A549 treated with RU486 at 1 μM for 4 hours (cell line): ENCODE measurements at places on chromosomes 7 and 10. TPM values are rescaled to one million over a fixed set of nuclear protein-coding genes. Genes with fewer than 3 reads are reported as not detected.

SEMA3C gene
- total RNA-seq, result 53.3 to 66.0 TPM (median 58.4 TPM) in 5 replicates

CCDC3 gene
- total RNA-seq, result 0.94 to 1.1 TPM (median 0.99 TPM) in 5 replicates

GATA3 gene
- total RNA-seq, result 4.0 to 6.6 TPM (median 5.3 TPM) in 5 replicates

PTPRE gene
- total RNA-seq, result 2.3 to 4.1 TPM (median 3.4 TPM) in 5 replicates

NODAL gene
- total RNA-seq, result not detected in 5 replicates

WAPL gene
- 9.7 to 18.5 TPM (median 15.7 TPM) in 5 replicates for total RNA-seq

ERVW-1 gene
- not detected in 5 replicates for total RNA-seq

GARIN1A gene
- 0.42 to 1.4 TPM (median 0.71 TPM) in 5 replicates for total RNA-seq

TAS2R41 gene
- total RNA-seq, result not detected in 5 replicates

NUDT13 gene
- total RNA-seq, result 1.8 to 3.0 TPM (median 2.3 TPM) in 5 replicates

MUC3A gene
- total RNA-seq, result 10.0 to 17.6 TPM (median 16.9 TPM) in 5 replicates

CUBN gene
- 0.02 to 0.30 TPM (median 0.03 TPM) in 5 replicates for total RNA-seq

EPO gene
- total RNA-seq, result 0.07 to 0.23 TPM in 2 of 5 replicates, not detected in the others

PWWP2B gene
- 11.6 to 19.1 TPM (median 17.8 TPM) in 5 replicates for total RNA-seq

NRG3 gene
- not detected in 5 replicates for total RNA-seq

ACBD7 gene
- total RNA-seq, result 0.68 to 1.3 TPM (median 0.87 TPM) in 5 replicates

VAX1 gene
- total RNA-seq, result 1.2 to 1.7 TPM (median 1.4 TPM) in 5 replicates

ST8SIA6 gene
- total RNA-seq, result 0.08 to 0.14 TPM (median 0.10 TPM) in 3 of 5 replicates, not detected in the others

TSPAN15 gene
- total RNA-seq, result 87.7 to 112 TPM (median 109 TPM) in 5 replicates

WNT8B gene
- total RNA-seq, result 0.08 TPM in 1 of 5 replicates, not detected in the others

TFR2 gene
- total RNA-seq, result 2.0 to 3.3 TPM (median 3.0 TPM) in 5 replicates

ADCYAP1R1 gene
- total RNA-seq, result 0.05 to 0.12 TPM (median 0.08 TPM) in 3 of 5 replicates, not detected in the others

ZPBP gene
- total RNA-seq, result not detected in 5 replicates

MRLN gene
- not detected in 5 replicates for total RNA-seq

RNF32 gene
- 0.77 to 2.1 TPM (median 1.2 TPM) in 5 replicates for total RNA-seq

ARPC1B gene
- 283 to 301 TPM (median 298 TPM) in 5 replicates for total RNA-seq

SPDYE8 gene
- not detected in 5 replicates for total RNA-seq

KCP gene
- total RNA-seq, result 0.08 to 0.18 TPM (median 0.14 TPM) in 5 replicates

MYOF gene
- total RNA-seq, result 180 to 248 TPM (median 210 TPM) in 5 replicates

SAP25 gene
- 0.42 to 0.76 TPM (median 0.55 TPM) in 3 of 5 replicates, not detected in the others for total RNA-seq

AKR1E2 gene
- total RNA-seq, result 5.9 to 7.5 TPM (median 6.3 TPM) in 5 replicates

NPC1L1 gene
- total RNA-seq, result 0.05 to 0.14 TPM (median 0.06 TPM) in 5 replicates

GET4 gene
- total RNA-seq, result 40.4 to 61.8 TPM (median 58.8 TPM) in 5 replicates

CTAGE4 gene
- 0.05 TPM in 1 of 5 replicates, not detected in the others for total RNA-seq

CCL24 gene
- 0.53 TPM in 1 of 5 replicates, not detected in the others for total RNA-seq

HMX3 gene
- 0.12 TPM in 1 of 5 replicates, not detected in the others for total RNA-seq

MMP21 gene
- total RNA-seq, result 0.05 TPM in 1 of 5 replicates, not detected in the others

GJC3 gene
- 0.14 to 0.31 TPM (median 0.21 TPM) in 4 of 5 replicates, not detected in the other for total RNA-seq

MYL10 gene
- total RNA-seq, result not detected in 5 replicates

STK32C gene
- 34.6 to 51.5 TPM (median 46.3 TPM) in 5 replicates for total RNA-seq

KBTBD2 gene
- 16.6 to 28.7 TPM (median 24.9 TPM) in 5 replicates for total RNA-seq

SEMA3A gene
- total RNA-seq, result 5.0 to 7.0 TPM (median 6.4 TPM) in 5 replicates

OGDHL gene
- 0.07 to 0.24 TPM (median 0.15 TPM) in 5 replicates for total RNA-seq

HTRA1 gene
- total RNA-seq, result 54.2 to 69.3 TPM (median 58.8 TPM) in 5 replicates

GDF10 gene
- total RNA-seq, result 0.05 to 0.12 TPM in 2 of 5 replicates, not detected in the others

TFEC gene
- total RNA-seq, result 0.06 TPM in 1 of 5 replicates, not detected in the others

SCRN1 gene
- 48.4 to 71.5 TPM (median 66.4 TPM) in 5 replicates for total RNA-seq

MAP3K8 gene
- total RNA-seq, result 15.7 to 20.7 TPM (median 19.1 TPM) in 5 replicates

H2BK1 gene
- total RNA-seq, result not detected in 5 replicates

IQUB gene
- total RNA-seq, result 0.03 to 0.10 TPM in 2 of 5 replicates, not detected in the others

EPHA1 gene
- not detected in 5 replicates for total RNA-seq
